T-helper 1 cell (primary cell): ENCODE measurements at places on chromosomes 7 and 10.

DNA sequence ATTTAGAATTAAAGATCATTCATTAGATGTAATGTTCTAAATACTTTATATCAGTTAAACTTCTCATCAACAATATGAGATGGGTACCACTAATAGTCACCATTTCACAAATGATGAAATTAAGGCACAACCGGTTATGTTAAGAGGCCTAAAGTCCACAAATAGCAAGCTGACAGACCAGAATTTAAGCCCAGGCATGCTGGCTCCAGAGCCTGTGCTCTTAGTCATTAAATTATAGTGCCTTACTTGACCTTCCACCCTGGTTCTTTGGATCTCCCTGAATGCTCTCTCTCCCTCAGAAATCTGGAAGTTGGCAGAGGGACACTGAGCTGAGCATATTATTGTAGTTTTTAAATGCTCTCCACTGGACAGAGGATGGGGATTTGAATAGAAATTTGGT, 3.6 kb downstream of the LIPN start:
- DNase-seq, result no peak

GRCh38 chr10:69744971-69745370, 56.7 kb upstream of the COL13A1 start:
- DNase-seq, result no peak

- DNase-seq, result no peak
These were observed 174.1 kb upstream of the TNRC18 start for GRCh38 chr7:5597772-5598171.

DNA sequence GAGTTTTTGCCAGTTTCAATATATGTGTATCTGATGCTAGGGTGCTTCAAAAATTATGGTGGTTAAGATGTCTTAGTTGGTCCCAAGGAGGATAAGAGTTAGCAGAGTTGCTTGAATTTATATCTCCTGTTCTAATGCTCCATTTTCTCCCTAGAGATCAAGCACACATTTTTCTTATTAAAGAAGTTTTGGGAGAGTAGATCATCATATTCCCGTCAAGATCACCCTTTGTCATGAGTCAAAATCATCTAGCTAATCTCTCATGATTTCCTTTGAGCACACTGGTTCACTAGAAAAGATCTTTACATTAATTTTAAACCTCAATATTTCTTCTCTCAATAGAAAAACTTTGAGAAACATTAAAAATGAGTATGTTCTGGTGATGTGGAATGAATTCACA, 429.9 kb upstream of the SEMA3A start:
- no peak for DNase-seq

GRCh38 chr7:93055543-93056107, 62.2 kb downstream of the SAMD9 start:
- DNase-seq, result peak; percentile 55

DNA sequence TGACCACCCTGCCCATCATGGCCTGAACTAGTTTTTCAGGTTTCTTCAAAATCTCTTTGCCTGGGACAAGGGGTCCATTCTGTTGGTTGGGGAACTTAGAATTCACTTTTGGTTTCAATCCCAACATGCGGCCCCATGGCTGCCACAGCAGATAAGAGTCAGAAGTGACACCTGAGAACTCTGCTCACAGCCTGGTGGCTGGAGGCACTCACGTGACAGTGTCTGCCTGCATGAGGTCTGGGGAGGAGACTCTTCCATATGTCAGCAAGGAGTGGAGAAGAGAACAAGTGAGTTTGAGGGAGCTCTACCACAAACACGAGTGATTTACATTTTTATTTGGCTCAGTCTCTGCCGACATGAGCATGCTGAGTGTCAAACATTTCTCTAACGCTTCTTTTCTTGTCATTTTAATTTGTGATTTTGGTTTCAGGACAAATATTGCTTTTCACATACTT, 370.4 kb downstream of the TNS3 start:
- DNase-seq, result no peak

- DNase-seq, result no peak
These were observed 73.3 kb downstream of the TAF3 start for GRCh38 chr10:7891634-7892033.
